ENCODE measurements at places on chromosomes 12 and 14.

DNA sequence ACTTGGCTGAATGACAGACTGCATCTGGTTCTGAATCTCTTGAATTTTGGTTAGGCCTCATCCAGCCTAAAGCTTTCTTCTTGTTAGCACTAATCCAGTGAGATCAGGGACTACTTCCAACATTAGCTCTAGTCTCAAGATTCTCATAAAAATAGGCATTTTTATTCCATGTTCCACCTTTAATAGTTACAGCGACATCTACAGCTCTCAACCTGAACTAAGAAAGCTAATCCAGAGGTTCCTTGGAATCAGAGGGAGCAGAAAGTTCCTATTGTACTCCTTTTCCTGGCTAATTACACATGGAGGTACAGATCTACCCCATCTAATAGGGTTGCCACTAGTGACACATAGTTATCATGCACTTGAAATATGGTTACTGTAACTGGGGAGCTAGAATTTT, 391.9 kb downstream of the RMST start:
- no peak for DNase-seq

- no peak for DNase-seq
These were observed 12.3 kb upstream of the LMO3 start for GRCh38 chr12:16618256-16618655.

DNA sequence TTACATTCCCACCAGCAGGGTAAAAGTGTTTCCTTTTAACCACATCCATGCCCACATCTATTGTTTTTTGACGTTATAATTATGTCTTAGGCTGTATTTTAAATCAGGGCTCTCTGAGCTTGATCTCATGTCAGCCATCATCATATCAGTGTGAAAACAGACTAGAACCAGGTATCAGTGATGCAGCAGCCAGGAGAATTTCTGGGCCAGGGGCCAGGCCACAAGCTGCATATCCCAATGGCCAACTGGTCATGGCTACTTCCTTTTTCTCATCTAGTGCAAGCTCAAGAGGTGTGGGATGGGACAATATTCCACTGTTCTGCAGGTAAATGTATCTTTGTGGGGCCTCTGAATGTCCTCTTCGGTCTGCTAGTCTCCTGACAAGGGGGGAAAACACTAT, 125.1 kb downstream of the CRADD start:
- DNase-seq, result no peak

- DNase-seq, result no peak
These were observed 176.7 kb downstream of the CALM1 start for GRCh38 chr14:90573385-90574105.

DNA sequence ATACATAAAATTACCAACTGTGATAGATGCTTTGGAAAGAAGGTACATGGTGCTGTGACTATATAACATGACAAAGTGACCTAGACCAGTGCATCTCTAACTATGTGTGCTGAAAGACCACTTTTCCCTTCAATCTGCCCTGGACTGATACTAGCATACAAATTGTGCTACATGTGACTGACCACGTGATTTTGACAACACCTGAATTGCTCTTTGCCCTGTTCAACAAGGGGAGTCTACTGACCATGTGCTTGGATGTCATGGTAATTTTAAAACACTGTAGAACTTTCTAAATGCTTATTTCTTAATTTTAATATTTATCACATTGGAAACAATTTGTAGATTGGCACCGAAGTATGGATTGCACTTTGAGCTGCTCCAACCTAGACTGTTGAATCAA, 142.4 kb downstream of the CAND1 start:
- DNase-seq, result no peak
